ENCODE measurements at places on chromosomes 3 and 15. TPM values are rescaled to one million over a fixed set of nuclear protein-coding genes. Genes with fewer than 3 reads are reported as not detected.

The RPUSD2 gene
- 12.7 TPM for total RNA-seq

- DNase-seq = no peak
These were observed 16.8 kb upstream of the ABHD2 start for GRCh38 chr15:89071471-89071870.

The CAPN3 gene
- total RNA-seq = 94.1 TPM

- no peak for DNase-seq
These were observed 105.6 kb downstream of the OXSM start for GRCh38 chr3:25895443-25895842.

DNA sequence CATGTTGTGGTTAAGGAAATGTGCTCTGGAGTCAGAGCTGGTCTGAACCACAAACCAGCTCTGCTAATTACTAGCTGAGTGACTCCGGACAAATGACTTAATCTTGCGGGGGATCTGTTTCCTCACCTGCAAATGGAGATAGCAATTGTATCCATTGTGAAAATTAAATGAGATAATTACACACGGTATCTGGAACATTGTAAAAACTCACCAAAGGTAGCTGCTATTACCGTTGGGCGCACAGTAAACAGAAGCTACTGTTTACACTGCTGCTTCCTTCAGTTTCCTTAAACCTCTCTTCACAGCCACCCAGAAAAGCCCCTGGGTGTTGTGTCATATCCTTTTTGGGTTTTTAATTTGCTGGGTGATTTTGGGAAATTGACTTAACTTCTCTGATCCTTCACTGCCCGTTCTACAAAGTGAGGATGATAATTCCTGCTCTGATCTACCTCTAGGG, 107.8 kb downstream of the MEGF11 start:
- DNase-seq = no peak

The IQCF5 gene
- total RNA-seq = not detected

GRCh38 chr3:114127517-114127916, 51.3 kb downstream of the DRD3 start:
- DNase-seq = no peak

DNA sequence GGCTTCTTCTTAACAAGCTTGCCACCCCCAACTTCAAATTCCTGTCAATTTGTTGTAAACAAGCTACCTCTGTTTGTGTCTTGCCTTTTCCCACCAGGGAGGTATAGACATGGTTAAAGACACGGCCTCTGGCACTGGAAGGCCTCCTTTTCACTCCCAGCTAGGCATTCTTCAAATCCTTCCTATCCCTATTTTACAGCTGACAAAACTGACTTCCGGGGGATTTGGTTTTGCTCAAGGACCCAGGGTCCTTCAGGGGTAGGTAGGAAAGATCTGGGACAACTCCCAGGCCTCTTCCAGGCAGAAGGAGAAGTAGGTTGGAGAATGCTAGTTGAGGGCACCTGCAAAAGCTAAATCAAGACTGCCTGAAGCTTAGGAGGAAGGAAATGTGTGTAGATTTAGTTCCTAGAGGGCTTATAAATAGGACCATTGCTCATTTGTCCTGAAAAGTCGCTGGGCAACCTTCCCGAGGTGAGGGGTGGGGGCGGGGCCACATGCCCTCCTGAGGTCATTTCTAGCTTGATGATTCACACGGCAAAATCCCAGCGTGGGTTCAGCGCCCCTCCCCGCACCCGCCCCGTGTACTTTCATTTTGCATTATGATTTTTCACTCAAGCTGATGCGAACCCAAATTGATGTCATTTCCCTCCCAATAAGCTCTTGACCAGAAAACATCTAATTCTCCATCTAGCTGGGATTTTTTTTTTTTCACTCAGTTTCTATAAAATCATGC, 365.5 kb downstream of the SHQ1 start:
- DNase-seq = no peak

All from dorsolateral prefrontal cortex (tissue), 122 donors.